Cardiac atrium fibroblast (primary cell): ENCODE measurements at places on chromosomes 2 and 18. TPM values are rescaled to one million over a fixed set of nuclear protein-coding genes. Genes with fewer than 3 reads are reported as not detected.

SH3BP4 gene
- 31.1 and 42.6 TPM in 2 replicates for total RNA-seq

DOCK10 gene
- total RNA-seq: 2.4 and 4.2 TPM in 2 replicates

LBH gene
- total RNA-seq: 29.1 and 35.0 TPM in 2 replicates

GPR45 gene
- not detected in 2 replicates for total RNA-seq

PLEK gene
- not detected in 2 replicates for total RNA-seq

RIT2 gene
- total RNA-seq: not detected in 2 replicates

UGT1A6 gene
- not detected in 2 replicates for total RNA-seq

KIAA2012 gene
- total RNA-seq: not detected in 2 replicates

MFSD2B gene
- total RNA-seq: 0.32 TPM in 1 of 2 replicates, not detected in the other

OSR1 gene
- 38.1 and 72.7 TPM in 2 replicates for total RNA-seq

CXCR4 gene
- total RNA-seq: 3.2 and 14.9 TPM in 2 replicates

ABHD1 gene
- total RNA-seq: not detected in 2 replicates

MORN2 gene
- total RNA-seq: 22.0 and 27.5 TPM in 2 replicates

SPDYA gene
- 0.36 TPM in 1 of 2 replicates, not detected in the other for total RNA-seq

LRRTM1 gene
- total RNA-seq: not detected in 2 replicates

PIEZO2 gene
- 3.1 and 25.8 TPM in 2 replicates for total RNA-seq

MGAT4A gene
- 0.54 and 4.2 TPM in 2 replicates for total RNA-seq

LIMS2 gene
- total RNA-seq: 3.2 and 10.8 TPM in 2 replicates

VSNL1 gene
- 0.16 TPM in 1 of 2 replicates, not detected in the other for total RNA-seq

GALR1 gene
- total RNA-seq: not detected in 2 replicates

PLEKHM3 gene
- 5.1 and 7.5 TPM in 2 replicates for total RNA-seq

SERPINB13 gene
- not detected in 2 replicates for total RNA-seq

DUSP19 gene
- total RNA-seq: 1.5 and 2.5 TPM in 2 replicates

CFAP210 gene
- not detected in 2 replicates for total RNA-seq

C18orf54 gene
- total RNA-seq: 1.3 and 1.6 TPM in 2 replicates

FSIP2 gene
- total RNA-seq: 0.36 TPM in 1 of 2 replicates, not detected in the other

GAREM1 gene
- total RNA-seq: 5.1 and 30.0 TPM in 2 replicates
